HFFc6 (cell line): ENCODE measurements at places on chromosomes 4 and X. TPM values are rescaled to one million over a fixed set of nuclear protein-coding genes. Genes with fewer than 3 reads are reported as not detected.

DNA sequence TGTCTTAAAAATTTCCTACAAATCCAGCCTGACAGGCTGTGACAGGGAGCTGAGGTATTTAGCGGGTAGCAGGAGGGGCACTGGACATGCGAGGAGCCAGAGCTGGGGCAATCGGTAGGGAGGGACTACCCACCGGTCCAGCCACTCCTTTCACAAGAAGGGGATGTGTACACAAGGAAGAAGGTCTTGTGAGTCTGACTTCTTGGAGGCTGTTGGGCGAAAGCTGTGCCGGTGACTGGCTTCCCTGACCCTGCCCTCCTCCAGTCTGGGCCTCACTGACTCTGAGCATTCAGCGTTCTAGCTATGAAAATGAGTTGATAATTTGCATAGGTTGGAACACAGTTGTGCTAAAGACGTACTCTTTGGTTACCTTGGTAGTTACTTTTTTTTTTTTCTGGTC is 12.7 kb upstream of the CXCL8 start:
- DNase-seq = no peak

DNA sequence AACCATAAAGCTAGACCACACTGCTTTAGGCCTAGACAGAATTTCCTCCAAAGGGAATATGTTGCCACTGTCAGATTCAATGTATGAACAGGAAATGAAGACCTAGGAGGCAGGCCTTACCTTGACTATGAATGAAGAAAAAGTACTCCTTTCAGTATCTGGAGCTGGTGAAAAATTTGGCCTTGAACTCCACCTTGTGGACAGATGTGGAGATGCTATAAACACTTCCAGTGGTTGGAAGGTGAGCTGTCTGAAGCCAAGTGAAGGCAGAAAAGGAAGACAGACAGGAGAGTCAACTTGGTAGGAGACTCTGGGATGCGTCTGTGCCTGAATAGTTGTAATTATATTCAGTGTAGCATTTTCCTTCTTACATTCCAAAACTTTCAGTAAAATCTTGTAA is 17.2 kb downstream of the SPIN3 start:
- peak; percentile 35 for DNase-seq

DNA sequence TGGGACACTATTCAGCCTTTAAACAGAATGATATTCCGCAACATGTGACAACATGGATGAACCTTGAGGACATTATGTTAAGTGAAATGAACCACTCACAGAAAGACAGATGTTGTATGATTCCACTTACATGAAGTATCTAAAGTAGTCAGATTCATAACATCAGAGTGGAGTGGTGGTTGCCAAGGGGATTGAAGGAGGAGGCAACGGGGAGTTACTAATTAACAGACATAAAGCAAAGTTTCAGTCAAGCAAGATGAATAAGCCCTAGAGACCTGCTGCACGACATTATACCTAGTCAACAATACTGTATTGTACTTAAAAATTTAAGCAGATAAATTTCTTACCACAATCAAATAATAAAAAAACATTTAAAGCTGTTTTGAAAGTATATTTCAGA is 105.0 kb upstream of the NR0B1 start:
- DNase-seq = no peak

- DNase-seq = no peak
Observed at GRCh38 chrX:86507331-86507730, 359.1 kb downstream of the DACH2 start.

DNA sequence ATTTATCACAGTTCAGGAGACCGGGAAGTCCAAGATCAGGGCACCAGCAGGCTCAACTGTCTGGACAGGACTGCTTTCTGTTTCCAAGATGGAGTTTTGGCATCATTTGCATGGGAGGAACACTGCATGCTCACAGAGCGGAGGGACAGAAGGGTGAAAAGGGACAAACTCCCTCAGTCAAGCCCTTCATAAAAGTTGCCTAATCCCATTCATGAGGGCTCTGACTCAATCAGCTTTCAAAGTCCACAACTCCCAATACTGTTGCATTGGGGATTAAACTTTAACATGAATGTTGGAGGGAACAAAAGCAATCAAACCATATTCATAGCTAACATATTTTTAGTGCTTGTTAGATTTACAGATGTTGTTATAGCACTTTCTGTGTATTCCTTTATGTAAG is 158.9 kb upstream of the MAD2L1 start:
- DNase-seq = no peak

- no peak for DNase-seq
Observed at GRCh38 chrX:39922926-39923325, 174.8 kb downstream of the BCOR start.

GRCh38 chr4:173057901-173058300 is 110.7 kb upstream of the GALNT7 start:
- no peak for DNase-seq

DNA sequence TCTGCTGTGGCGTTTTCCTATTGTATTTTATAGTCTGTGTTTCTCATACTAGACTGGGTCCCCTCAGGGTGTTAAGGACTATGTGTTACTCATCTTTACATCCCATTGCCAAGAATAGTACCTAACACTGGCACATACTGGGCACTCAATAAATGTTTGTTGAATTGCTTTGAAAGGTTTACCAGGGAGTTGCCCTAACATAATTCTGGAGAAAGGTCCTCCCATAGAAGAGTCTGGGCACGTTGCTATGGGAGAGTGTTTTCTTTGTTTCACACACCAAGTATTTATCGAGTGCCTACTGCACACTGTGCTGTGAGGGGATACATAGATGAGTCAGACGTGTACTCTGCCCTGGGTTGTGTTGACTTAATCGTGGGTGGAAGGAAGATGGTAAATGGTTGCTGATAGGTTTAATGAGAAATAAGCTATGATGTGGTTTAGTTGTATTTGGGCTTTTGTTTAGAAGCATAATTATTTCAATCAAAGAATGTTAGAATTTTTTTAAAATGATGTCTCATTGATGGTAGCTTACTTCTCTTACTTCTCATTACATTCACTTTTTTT is 42.9 kb downstream of the AFF1 start:
- DNase-seq = peak; percentile 78

DNA sequence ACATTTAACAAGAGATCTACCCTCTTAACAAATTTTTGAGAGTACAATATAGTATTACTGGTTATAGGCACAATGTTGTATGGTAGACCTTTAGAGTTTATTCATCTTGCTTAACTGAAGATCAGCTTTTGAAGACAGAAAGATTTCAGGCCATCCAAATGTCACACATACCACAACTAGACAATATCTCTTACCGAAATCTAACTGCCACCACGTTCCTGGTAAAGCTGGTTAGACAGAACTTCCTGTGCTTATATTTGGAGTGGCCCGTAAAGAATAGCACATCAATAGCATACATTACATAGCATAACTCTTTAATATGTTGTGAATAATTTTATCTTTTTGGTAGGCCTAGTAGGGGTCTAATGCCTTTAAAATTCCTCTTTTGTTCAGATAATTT is 29.8 kb upstream of the ARHGEF6 start:
- DNase-seq = no peak

DNA sequence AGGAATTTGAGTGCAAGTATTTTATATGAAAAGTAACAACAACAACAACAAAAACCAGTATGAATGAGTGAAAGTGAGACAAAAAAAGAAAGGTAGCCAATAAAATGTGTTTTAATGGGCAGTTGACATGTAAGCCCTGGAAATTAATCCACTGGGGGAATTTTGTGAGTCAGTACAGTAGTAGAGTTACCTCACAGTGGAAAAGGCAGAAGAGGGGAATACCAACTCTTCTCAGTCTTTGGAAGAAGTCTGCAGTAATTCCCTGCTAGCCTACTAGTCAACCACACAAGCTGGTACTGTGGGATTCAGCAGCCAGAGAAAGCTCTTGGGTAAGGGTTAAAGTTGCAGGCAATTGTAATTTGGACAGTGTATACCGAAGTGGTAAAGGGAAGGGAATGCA is 76.3 kb upstream of the IL15 start:
- no peak for DNase-seq

- DNase-seq = peak; percentile 54
Observed at GRCh38 chr4:84887824-84888223, 78.7 kb downstream of the WDFY3 start.

DNA sequence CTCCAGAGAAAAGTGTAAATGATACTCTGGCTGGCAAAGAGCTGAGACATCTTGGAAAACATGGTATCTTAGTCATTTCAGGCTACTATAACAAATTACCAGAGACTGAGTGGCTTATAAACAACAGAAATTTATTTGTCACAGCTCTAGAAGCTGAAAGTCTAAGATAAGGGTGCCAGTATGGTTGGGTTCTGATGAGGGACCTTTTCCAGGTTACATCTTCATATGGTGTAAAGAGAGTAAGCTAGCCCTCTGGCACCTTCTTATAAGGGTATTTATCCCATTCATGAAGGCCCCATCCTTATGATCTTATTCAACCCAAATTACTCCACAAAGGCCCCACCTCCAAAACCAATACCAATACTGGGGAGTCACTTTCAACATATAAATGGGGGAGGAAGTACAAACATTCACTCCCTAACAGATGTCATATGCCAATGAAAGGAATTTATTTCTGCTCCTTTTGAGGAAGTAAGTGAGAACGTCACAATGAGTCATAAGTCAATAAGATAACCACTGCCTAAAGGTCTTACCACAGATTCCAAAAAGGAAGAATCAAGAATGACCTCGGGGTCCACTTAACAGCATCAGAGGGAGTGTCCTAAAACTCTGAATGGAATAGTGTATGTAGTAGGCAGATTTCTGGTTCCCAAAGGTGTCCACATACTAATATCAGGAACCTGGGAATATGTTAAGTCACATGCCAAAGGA is 246.6 kb downstream of the OPHN1 start:
- DNase-seq = no peak

DNA sequence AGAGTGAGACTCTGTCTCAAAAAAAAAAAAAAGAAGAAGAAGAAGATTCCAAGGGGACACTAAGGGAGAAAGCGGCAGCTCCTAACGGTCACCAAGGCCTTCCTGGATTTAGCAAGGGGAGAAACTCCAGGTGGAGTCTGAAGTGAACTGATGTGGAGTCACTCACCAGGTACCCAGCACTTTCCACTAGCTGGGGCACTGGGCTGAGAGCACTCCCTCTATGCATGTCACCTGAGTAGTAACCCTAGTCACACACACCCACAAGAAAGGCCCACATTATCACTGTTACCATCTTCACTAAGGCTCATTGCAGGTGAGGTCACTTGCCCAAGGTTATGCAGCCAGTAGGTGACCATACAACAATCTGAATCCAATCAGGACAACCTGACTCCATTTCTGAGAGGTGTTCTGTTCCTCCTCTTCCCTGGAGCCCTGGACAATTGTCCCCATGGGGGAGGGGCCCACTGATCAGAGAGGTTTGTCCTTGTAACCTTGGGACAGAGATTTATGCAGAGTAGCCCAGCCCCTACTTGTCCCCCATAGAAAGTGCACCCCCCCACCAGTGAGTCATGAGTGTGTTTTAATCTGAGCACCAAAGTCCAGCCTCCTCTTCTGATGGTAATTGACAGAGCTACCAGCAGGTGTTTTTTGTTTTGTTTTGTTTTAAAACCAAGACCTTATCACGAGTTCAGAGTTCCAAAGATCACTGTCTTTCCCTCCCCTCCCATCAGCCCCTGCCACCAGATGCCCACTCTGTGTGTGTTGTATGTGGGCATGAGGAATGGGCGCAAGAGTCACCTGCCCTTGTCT is 5.9 kb upstream of the SASH3 start:
- no peak for DNase-seq

GRCh38 chrX:27619975-27620374 is 29.8 kb downstream of the DCAF8L2 start:
- DNase-seq = no peak

GRCh38 chrX:132022198-132022966 is 720 bp upstream of the STK26 start:
- DNase-seq = no peak

DNA sequence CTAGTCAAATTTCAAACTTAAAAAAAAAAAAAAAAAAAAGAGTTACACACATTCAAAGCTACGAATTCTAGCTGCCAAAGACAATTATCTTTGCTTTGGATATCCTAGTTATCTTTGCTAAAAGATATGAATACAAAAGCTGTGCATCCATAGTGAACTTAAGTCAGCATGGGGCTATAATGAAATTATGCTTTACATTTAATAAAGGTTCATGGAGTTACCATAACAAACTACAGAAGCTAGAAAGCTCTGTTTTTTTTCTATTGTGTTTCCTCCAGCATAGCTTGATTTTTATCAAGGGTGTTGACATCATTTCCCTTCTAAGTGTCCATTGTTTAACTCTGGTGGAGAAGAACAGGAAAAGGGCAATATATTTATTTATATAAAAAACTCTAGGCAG is 234.1 kb downstream of the ANKRD50 start:
- no peak for DNase-seq

DNA sequence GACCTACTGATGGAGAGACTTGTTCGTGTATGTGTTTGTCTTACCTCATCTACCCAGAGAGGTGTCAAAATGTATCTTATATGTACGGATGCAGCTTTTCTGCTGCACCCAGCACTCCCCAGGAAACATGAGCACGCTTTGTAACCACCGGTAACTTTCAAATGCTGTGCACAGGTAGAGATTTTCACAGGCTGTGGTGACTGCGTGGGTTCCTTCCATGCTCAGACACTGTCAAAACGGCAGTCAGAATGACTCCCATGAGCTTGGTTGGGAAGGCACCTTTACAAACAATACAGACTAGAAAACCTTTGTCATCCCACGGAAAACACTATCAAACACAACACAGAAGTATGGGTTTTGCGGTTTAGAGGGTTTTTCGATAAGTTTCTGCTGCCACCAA is 28.2 kb downstream of the F11 start:
- no peak for DNase-seq

DNA sequence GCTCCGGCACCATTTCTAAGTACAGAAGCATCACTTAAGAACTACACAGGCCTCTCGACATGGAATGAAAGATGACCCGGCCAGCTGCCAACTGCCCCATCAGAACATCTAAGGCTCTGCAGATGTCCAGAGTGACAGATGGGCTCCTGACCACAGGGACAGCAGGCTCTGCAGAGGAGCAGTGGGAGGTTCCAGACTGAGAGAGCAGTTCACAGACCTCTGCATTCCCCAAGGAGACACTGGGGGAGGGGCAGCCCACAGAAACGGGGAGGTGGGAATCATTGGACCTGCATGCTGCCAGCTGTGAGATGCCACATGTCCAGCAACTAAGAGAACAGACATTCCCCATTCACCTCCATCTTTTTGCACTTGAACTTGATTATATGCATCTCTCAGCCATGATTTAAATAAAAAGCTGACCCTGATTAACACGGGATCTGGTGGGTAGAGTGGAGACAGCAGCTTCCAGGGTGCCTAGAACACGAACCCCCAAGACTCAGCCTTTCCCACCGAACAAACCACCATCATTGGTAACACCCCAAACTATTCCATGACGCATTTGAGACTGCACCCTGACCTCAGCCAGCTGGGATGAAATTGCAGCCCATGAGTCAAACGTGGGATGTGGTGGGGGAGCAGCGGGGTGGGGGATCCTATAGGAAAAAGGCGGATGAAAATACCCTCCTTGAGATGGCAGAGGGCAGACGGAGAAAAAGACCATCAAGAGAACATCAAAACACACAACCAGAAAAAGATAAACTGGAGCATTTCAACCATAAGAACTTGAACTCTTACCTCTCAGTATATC is 47.2 kb downstream of the AFAP1 start:
- peak; percentile 66 for DNase-seq

GRCh38 chrX:154046940-154047610 is 27.4 kb upstream of the IRAK1 start:
- DNase-seq = no peak

- peak; percentile 33 for DNase-seq
Observed at GRCh38 chrX:68732906-68733493, 85.5 kb downstream of the STARD8 start.

GRCh38 chrX:115582616-115583495 is 21.9 kb downstream of the PLS3 start:
- no peak for DNase-seq

ADD1 gene
- total RNA-seq = 283 to 320 TPM (median 288 TPM) in 3 replicates

ADAM29 gene
- total RNA-seq = not detected in 3 replicates

XG gene
- total RNA-seq = 0.17 TPM in 1 of 3 replicates, not detected in the others

ETDB gene
- not detected in 3 replicates for total RNA-seq

FRG2 gene
- not detected in 3 replicates for total RNA-seq
